ENCODE measurements at places on chromosomes 1 and 21. TPM values are rescaled to one million over a fixed set of nuclear protein-coding genes. Genes with fewer than 3 reads are reported as not detected.

The TRAF3IP3 gene
- not detected for total RNA-seq

The EPHA8 gene
- total RNA-seq, result not detected

The S100A9 gene
- total RNA-seq, result not detected

The SPTA1 gene
- total RNA-seq, result not detected

The TAF5L gene
- 26.2 TPM for total RNA-seq
